ENCODE measurements at places on chromosomes 1 and 21.

DNA sequence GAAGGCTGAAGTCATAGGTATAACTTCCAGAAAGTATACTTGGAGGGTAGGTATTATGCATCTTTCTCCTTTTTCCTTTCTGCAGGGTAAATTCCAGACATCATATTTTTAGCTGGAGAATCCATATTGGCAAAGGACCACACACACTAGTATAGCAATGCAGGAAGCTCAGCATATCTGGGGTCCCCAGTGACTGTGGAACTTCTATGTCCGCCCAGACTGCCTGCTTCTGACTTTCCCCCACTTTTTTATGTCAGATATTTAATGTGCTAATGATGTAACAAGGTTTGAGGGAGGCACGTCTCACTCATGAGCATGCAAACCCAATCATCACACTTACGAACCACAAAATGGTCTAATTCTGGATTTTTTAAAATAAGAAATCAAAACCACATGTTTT, 90.4 kb downstream of the BACH1 start:
- DNase-seq = no peak

- DNase-seq = no peak
Measured at GRCh38 chr1:112689842-112690237, 15.4 kb downstream of the MOV10 start.

DNA sequence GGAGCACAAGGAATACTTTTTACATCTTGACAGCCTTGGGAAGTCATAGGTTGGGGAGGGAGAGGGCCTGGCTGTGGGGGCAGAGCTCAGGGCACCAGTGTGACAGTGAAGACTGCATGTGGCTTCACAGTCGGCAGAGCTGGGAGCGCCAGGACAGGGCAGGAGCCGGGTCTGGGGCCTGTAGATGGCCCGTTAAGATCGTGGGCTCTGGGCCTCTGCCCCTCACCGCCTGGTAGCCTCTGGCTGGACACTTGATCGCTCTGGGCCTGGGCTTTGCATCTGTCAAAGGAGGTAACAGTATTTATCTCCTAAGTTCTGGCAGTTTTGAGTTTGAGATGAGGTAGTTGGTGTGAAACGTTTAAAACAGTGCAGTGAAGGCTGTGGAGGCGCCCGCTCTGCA, 4.8 kb downstream of the SLX9 start:
- no peak for DNase-seq

- DNase-seq = peak; percentile 63
Measured at GRCh38 chr1:231590453-231591198, 36.0 kb upstream of the DISC1 start.

GRCh38 chr1:154500533-154500932, 1.5 kb upstream of the TDRD10 start:
- no peak for DNase-seq

- no peak for DNase-seq
Measured at GRCh38 chr1:233570706-233571105, 43.2 kb upstream of the KCNK1 start.

- DNase-seq = no peak
Measured at GRCh38 chr1:108653431-108654105, 7.3 kb downstream of the HENMT1 start.

DNA sequence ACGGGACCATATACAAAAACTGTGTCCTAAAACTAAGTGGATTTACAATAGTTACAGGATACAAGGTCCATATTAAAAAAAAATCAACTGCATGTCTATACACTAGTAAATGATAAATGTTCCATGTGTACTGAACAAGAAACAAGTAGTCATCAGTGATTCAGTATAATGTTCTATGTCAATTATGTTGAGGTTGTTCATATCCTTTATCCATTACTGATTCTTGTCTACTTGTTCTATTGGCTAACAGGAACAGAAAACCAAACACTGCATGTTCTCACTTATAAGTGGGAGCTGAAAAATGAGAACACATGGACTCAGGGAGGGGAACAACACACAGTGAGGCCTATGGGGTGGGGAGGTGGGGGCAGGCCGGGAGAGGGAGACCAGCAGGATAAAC, 90.5 kb downstream of the CDC42BPA start:
- no peak for DNase-seq

GRCh38 chr1:38915352-38915948, 26.2 kb downstream of the RHBDL2 start:
- no peak for DNase-seq

GRCh38 chr1:212791261-212791675, 309 bp downstream of the NSL1 start:
- DNase-seq = peak; percentile 85

DNA sequence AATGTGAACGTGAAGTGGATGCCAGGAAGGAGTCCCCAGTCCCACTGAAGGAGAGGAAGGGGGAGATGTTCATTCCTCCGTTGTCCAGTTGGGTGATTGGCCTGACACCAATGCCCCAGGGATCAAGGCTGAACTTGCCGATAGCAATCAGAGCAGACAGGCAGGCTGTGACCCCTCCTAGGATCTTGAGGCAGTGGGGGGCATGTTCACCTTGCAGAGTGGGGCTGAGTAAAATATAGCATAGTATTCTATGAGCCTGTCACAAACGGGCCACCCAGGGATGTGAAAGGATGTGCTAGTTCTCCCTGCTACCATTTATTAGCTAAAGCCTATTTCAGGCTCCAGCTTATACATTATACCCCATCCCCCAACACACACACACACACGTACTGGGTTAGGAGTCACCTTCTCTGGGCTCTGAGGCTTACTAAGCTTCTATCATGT, 80.7 kb upstream of the CD34 start:
- DNase-seq = no peak

DNA sequence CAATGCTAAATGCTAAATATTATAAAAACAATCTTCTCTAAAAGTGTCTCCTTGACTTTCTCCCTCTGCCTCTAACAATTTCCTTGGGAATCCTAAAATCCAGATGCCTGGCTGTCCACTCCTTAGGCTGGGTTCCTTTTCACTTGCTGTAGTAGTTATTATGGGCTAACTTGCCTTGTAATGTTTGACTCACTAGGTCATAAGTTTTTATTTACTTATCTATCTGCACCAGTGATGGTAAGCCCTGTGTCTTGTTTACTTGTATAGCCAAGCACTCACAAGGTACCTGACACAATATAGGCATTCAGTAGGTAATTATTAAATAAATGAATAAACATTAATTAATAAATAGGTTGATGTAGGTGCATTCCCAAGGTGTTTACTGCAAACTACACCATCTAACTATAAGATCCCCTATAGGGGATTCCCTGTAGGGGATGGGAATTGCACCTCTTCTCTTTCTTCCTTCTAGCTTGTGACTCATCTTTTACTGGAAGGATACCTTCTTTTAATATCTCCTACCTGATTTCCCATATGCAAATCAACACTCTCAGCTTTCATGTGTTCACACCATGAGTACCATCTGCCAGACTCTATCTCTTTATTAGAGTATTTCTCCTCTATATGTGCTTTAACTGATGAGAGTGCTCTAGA, 14.7 kb upstream of the CHIA start:
- no peak for DNase-seq

- no peak for DNase-seq
Measured at GRCh38 chr21:28419811-28420210, 572.9 kb downstream of the LTN1 start.

DNA sequence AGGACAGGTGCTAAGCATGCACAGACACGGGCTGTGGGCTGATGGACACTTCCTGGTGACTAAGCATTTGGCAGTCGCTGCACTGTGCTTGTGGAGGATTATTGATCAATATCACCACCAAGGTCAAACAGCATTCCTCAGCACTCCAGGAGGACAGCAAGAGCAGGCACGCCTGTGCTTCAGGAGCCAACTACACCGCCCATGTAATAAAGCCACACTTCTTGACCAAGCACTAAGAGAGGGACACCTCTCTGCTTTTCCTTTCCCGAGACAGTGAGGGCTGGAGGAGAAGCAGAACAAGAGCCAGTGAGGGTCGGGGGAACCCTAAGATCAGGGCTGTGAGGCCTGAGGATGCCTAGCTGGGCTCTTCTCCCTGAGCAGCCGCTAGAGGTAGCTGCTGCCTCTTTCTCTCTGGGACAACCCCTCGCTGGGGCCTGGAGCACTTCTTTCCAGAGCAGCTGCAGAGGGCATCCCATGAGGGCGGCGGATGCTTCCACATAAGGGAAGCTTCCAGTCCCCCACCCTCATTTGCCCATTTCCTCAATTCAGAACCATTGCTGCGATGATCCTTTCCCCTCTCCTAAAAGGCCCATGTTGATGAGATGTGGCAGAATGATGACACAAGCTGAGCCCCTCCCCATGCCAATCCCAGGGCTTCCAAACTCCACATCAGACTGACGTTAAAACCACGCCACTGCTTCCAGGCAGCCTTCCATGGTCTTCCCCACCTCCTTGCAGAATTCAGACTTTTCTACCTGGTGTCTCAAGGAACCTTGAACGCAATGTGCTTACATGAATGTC, 19.1 kb downstream of the RAB7B start:
- DNase-seq = peak; percentile 74

- no peak for DNase-seq
Measured at GRCh38 chr1:209617755-209618154, 34.2 kb downstream of the CAMK1G start.

DNA sequence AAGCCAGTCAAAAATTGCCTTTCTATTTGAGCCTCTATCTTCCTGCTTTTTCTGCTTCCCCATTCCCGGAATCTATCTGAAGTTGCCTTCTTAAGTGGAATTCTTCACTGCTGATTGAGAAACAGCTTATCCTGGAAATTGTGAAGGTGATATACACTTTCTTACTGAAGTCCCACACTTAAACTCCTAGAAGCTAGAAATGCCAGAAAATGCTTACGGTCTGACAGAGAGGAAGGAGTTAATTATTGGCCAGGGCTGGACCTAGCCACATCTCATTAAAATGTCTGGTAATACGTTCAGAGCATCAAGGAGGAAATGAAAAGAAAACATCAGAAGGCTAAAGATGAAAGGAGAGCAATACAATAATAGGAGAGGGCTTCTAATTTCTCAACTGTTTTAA, 292.5 kb upstream of the SNX7 start:
- no peak for DNase-seq

GRCh38 chr1:177315261-177315660, 144.5 kb downstream of the BRINP2 start:
- no peak for DNase-seq

- DNase-seq = no peak
Measured at GRCh38 chr1:174337000-174337681, 110.6 kb upstream of the GPR52 start.

GRCh38 chr1:64155278-64155677, 48.1 kb upstream of the UBE2U start:
- DNase-seq = no peak

DNA sequence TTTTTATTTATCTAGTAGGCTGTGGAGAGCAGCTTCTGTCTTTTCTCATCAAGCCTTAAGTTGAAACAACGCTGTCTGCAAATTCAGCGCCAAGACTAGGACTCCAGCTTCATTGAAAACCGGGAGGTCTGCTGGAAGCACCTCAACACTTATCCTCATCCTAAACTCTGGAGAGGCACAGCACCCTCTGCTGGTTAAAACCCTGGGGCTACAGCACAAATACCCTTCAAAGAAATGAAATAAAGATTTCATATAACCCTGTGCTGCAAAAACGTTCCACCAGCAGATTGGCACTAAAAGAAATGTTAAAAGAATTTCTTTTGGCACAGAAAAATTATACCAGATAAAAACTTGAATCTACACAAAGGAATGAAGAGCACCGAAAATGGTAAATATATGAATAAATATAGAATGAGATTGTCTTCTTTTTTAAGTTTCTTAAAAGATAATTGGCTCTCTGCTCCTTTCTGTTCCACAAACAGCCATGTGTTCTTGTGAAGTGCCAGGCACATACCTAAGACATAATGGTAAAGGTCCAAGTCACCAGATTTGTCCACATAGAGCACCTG, 227.7 kb upstream of the SAMSN1 start:
- no peak for DNase-seq

GRCh38 chr21:40129809-40130208, 262.6 kb downstream of the PCP4 start:
- no peak for DNase-seq

DNA sequence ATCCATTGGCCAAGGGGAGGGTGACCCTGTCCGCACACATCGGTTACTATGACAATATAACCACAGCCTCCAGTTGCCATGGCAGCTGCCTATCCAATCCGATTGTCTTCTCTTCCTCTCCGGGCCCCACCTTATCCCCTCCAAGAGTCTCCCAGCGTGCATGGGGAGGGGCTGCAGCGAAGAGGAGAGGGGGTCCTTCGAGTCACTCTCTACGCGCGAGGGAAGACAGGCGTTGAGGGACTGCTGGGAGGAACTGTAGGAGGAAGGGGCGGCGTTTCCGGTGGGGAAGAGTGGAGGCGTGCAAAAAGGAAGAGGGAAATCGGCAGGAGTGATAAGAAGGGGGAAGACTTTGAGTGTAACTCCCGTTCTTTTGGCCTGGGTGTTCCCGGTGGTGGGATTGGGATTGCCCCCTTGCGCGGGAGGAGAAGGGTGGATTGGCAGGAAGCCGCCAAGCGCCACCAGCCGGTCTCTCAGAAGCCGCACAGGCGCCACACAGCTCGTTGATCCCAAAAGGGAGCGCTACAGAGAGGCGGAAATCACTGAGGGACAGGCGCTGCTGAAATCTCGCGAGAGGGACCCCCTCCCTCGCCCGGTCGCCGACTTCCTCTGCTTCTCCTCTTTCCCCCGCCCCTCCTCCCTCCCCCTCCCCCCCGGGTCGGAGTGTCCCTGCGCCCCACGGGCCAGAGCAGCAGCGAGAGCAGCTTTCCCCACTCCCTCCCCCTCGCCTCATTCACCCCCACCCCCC, 384 bp upstream of the SMG7 start:
- DNase-seq = peak; percentile 96

DNA sequence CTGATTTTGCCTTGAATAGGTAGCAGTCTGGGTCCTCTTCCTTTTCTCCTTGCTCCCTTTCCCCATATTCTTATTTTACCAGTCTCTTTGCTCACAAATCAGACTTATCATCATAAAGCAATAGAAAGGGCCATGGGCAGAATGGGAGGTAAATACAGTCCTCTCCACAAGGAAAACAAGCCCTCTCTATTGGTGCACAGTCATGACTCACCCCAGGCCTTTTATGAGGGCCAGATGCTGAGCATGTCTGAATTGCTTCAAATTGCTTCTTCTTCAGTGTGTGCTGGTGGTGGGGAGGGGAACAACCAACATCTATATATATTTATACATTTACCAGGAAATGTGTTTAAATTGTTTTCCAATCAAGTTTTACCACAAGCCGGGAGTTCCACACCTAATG, 75.2 kb downstream of the GFI1 start:
- DNase-seq = peak; percentile 84
